HS-5 (cell line): ENCODE measurements at places on chromosomes 11 and 22.

DNA sequence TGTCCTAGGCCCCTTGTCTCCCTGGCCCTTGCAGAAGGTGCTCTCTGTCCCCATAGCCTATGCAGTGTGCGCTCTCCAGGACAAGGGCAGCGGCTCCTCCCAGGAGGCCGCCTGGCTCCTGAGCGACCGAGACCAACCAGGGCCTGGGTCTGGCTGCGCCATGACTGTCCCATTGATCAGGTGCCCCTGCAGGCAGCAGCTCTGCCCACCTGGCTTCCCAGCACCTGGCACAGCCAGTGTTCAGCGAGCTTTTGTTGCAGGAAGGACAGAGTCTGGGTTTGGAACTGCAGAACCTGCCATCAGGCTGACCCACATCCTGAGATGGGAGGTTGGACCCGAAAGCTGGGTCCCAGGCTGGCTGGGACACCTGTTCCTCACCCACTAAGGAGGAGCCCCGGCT is 1001.1 kb downstream of the BRD1 start:
- DNase-seq, result no peak

DNA sequence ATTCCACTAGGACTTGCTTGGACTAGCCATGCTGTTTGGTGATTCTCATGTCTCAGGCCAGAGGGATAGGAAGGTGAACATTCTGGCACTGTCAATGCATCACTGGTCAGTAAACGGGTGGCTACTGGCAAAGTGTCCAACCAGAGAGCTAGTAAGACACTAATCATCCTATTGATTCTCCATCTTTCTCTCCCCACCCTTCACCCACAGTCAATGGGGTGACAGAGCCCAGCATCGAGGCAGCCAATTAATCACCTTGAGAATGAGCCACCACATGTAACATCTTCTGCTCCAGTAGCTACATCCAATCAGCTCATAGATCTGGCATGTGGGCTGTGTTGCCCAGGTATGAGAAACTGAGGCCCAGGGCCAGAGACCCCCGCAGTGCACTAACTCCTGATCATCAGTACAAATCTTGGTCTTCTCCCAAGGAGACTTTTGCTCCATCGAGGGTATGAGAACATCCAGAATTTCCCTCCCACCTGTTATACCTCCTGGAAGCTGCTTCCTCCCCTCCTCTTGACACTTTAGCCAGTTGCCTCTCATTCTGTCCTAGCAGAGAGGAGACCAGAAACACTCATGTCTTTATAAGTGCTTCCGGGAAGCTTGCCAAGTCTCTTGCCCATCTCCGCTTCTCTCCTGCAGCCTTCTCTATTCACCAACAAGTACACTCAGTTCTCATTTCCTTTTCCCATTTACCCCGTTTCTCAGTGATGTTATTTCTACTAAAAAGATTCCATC is 17.0 kb downstream of the HTR3A start:
- DNase-seq, result no peak

DNA sequence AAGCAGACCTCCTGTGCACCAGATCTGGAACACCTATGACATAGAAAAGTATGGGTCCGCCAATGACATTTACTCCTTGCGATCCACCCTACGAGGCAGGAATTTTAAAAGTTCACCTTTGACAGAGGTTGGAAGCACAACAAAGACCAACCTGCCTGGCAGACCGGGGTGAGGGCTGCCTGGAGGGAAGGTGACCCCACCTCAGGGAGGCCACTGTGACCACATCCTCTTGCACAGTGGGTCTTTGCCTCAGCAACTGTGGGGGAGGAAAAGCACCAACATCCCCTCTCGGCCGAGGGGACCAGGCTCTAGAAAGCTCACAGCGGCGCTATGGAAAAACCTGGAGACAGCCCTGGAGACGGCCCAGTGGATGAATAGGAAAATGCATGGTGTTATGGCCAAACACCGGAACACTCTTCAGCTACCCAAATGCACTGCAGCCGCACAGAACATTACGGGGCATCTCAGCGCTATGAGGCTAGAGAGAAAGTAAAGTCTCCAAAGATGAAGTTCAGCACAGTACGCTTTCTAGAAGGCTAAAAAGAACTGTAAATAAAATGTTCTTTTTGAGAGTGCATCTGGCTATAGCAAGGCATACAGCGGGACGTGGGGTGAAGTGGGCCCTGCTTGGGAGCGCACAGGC is 1.8 kb upstream of the SHISAL1 start:
- no peak for DNase-seq

GRCh38 chr22:46652081-46652846 is 32.1 kb downstream of the GRAMD4 start:
- DNase-seq, result no peak

- no peak for DNase-seq
Observed at GRCh38 chr22:49101873-49102272, 725.8 kb downstream of the BRD1 start.

DNA sequence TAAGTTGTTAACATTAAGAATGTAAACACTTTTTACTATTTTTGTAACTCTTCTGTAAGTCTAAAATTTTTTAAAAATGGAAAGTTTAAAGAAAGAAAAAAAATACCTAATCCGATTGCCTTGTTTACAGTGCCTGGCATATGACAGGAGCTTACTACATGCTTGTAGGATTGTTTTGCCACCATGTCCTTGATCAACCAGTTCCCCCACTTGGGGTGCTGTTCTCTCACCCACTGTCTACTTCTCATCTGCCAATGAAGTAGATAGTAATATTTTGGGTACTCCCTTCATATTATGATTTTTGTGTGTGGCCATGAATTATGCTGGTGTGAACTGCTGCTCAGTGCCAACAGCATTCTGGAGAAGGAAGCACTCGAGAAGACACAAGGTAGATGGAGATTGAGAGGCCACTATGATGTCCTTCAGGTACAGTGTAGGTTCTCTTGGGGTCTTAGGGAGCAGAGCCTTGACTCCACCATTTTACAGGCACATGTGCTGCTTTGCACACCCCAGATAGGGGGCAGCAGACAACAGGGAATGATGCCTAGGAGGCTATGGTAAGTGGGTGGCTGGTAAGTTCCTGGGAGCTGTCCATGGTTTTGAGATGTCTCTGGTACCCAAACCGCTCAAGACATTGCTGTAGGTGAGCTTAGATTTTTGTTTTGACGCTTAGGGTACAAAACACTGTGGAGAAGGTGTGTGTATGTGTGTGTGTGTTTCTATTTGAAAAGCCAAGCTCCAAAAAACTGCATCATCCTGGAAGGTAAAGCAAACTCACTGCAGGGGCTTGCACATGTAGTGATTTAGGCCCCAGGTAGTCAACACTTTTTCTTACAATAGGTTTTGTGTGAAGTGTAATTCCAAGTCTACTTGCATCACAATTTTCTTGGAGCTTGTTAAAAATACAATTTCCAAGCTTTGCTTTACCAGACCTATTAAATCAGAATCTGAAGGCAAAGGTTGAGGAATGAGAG is 494.5 kb upstream of the LARGE1 start:
- no peak for DNase-seq

GRCh38 chr22:30931541-30932300 is 36.9 kb downstream of the MORC2 start:
- no peak for DNase-seq

- no peak for DNase-seq
Observed at GRCh38 chr22:48265000-48265625, 1502.7 kb downstream of the TBC1D22A start.

DNA sequence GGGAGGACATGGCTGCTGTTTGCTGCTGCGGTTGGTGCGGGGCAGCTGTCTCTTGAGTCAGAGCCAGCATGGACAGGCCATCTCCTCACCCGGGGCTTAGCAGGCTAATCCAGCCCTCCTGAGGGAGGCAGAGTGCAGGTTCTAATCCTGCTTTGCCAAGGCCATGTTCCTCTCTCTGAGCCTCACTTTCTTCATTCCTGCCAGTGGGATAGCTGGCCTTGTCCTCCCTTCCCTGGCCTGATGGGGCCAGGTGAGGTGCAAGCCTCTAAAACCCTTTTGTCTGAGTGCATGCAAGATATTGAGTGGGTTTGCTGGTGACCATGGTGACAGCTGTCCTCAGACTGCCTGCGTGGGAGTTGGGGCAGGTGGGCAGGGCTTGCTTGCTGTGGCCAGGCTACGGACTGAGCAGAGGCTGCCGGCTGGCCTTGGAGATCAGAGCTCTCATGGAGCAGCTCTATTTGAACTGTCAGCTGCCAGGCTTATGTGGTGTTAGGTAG is 3.6 kb downstream of the USP35 start:
- no peak for DNase-seq

- no peak for DNase-seq
Observed at GRCh38 chr11:21254790-21255189, 585.4 kb downstream of the NELL1 start.

DNA sequence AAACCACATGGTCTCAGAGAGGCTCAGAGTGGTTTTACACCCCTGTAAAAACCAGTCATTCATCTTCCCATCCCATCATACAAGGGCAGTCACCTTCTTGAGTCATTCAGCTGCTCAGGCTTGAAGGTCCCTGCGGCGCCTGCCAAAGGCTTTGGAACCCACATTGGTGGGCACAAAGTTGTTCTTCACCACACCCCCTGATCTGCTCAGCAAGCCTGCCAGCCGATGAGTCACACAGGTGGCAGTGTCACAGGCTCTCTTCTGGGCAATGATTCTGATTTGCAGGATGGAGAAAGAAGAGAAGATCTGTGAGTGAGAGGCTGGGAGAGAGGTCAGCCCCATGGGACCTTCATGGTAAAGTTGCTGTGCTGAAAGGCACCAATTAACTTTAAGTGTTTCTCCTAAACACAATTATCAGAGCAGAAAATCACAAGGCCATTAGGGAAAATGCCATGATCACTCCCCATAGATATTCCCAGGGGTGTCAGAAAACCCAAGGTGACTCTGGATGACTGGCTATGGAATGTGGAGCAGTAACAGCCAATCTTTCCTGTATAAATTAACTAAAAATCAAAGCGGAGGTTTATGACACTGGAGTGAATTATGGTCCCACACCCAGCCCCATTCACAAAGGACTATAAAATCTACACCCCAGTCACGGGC is 4.4 kb downstream of the CALCA start:
- no peak for DNase-seq

GRCh38 chr22:32697331-32697995 is 104.0 kb upstream of the TIMP3 start:
- DNase-seq, result no peak

DNA sequence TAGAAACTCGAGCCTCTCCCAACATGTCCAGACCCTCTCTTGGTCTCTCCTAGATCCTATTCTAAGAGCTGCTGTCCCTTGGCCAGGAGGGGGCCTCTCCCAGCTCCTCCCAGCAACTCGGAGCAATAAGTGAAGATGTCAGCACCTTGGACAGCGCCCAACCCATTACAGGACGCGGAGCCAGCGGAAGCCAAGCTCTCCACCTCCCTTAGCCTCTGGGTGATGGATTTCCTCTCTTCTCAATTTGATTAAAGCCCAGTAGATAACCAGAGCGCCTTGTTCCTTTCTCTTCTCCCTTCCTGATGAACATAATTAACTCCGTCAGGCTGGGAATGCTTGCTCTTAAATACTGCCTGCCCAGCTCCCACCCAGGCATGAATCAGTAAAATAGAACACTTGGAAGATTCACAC is 26.2 kb upstream of the TPBGL start:
- peak; percentile 15 for DNase-seq

DNA sequence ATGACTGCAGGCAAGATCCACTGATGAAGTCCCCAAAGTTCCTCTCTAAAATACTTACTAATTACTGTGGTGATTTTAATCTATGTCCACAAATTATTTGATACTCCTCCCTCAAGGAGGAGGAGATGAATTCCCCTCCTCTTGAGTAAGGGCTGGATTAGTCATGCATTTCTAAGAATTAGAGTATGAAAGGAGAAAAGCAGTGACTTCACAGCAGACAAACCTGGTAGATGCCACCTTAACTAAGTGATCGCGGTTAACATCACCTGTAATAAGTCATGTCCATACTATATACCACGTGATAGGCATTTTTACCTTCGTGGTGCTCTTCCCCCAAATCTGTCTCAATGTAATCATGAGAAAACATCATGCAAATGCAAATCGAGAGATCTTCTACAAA is 52.0 kb upstream of the TSPAN18 start:
- DNase-seq, result no peak

GRCh38 chr11:110891411-110891810 is 179.2 kb upstream of the ARHGAP20 start:
- DNase-seq, result peak; percentile 16

DNA sequence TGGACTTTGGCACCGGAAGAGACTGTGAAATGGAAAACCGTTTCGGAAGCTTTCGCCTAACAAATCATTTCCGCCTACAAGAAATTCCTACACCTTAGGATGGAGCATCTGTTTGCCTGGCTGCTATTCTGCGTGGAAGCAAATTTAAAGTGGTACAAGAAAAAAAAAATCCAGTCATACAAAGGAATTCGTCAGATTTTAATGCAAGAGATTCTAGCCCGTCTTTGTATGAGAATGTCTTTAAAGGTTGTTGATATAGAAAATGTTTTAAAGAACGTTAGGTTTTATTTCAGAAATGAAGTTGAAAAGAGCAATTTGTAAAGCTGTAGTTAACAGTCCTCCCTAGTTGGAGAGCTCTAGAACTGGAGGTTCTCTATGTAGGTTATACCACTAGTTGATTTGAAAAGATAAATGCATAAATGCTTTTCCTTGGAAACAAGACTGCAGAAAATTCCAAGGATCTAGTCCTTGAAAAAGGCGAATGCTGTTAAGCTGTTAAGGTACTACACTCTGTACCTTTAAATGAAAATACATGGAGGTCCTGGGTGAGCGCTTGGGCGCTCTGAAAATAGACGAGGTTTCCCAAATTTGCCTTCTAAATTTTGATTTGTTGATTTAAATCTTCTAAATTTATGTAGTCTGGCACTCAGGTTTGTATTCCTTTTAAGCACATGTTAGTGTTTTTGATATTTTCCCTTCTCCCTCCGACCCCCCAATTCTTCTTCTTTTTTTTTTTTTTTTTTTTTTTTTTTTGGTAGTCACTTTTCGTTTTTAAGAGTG is 2.4 kb downstream of the NCR3LG1 start:
- DNase-seq, result no peak

DNA sequence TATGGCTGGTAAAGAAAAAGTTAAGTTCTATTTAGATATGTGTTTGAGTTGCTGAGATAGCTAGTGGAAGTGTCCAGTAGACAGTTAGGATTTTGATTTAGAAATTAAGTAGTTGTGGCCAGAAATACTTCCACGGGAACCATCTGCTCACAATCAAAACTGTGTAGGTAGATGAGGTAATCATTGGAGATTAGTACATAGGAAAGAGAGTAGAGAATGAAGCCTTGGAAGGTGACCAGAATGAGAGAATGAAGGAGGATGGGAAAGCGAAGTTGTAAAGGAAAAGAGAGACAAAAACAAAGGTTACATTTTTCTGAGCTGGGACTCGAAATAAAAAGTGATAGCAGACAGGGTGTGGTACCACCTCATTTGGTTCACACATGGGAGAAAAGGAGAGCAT is 296.9 kb upstream of the SORL1-AS1 start:
- no peak for DNase-seq
